ENCODE measurements at places on chromosomes 11 and 22.

DNA sequence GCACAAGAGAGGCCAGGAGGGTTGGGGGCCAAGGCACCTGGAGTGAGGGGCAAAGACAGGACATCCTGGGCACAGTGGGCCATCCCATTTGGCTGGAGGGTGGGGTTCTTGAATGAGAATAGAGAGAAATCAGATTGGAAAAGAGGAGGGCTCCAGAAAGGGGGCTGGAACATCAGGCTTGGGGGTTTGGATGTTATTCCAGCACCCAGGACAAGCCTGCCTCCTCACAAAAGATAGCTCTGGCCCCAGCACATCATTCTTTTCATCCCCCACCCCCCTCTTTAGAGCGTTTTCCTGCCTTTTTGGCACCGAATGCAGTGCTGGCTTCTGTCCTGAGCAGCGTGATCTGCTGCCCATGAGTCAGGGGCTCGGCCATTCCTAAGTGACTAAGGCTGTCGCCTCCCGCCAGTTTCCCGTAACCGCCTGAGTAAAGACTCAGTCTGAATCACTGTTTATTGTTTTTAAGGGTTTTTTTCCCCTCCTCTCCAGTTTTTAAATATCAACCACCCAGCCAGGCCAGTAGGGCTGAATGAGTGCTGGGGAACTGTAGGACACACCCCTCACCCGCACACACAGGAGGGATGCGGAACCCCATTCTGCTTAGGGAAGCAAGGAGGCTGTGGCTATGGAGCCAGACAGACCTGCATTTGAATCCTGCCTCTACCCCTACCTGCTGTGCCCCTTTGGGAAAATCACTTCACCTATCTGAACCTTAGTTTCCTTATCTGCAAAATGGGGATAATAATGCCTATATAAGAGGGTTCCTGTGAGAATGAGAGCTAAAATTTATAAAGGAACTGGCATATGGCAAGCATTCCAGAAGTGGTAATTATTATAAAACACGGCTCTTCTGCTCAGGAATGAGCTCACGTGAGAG, 32.4 kb upstream of the NAV2 start:
- peak; percentile 81 for DNase-seq

- no peak for DNase-seq
These were observed 18.6 kb upstream of the TMA7B start for GRCh38 chr22:39941601-39942000.

DNA sequence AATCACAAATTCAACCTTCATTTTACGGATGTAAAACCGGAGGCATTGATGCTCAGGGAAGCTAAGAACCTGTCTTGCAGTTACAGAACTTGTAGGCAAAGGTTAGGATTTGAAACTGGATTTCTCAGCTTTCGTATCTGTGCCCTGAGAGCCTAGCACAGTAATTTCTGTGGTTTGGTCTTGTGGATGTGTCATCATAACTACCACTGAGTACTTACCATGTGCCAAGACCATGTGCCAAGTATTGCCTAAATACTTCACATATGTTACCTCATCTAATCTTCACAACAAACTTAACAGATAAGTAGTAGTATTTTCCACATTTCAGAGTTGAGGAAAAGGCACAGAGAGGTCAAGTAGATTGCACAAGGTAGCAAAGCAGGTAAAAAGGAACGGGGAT, 140.7 kb downstream of the NXPE2 start:
- DNase-seq = no peak

GRCh38 chr11:65634440-65634839, 3.5 kb upstream of the SIPA1 start:
- DNase-seq = no peak

DNA sequence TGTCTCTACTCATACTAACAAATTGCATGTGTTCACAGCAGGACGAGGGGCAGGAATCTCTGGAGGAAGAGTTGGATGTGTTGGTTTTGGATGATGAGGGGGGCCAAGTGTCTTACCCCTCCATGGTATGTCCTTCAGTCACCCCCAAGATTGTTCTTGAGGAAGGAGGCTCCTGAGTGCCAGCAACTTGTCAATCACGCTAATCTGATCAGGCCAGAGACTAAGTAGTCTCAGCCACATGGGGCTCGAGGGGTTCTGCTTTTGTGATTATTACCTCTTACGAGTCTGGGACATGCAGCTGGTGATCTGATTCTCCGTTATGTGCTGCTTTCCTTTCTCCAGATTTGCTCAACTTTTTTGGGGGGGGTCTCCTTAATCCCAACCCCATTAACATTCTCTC, 54.3 kb downstream of the CTNND1 start:
- no peak for DNase-seq

GRCh38 chr11:113400631-113401230, 13.2 kb downstream of the ANKK1 start:
- no peak for DNase-seq

DNA sequence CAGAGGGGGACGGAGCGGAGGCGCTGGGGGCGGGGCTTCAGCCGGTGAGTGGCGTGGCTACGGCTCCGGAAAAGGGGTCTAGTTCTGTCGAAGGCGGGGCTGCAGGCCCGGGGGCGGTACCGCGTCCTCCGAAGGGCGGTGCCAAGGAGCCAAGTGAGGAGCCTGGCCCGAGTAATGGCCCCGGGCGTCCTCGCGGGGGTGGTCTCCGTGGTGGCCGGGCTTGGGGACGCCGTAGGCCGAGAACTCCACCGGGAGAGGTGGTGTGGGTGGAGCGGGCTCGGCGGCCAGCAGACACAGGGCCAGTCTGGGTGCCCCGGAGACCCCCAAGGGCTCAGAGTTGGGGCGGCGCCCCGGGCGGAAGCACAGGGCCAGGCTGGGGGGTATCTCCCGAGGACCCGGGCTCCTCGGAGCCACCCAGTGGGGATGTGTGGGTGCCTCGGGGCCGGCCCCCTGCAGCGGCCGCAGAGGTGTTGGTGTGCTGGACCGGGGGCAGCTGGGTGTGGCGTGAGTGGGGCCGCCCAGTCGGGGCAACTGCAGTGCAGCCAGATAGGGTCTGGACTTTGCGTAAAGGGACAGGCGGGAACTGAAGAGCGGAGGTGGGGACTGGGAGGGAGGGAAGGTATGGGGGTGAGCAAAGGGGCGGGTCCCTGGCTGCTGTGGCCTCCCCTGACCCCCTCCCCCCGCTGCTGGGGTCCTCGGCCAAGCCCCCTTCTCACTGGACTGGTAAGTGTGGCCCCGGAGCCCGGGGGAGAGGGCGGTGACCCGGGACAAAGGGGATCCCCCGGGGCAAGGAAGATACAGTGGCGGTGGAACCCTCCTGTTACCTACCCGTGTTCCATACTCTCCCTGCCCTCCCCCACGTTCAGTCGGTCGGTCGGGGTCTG, 838 bp downstream of the FKBP2 start:
- DNase-seq = no peak

Data from non-pigmented ciliary epithelial cell (primary cell).